Frontal cortex (tissue), 4 donors: ENCODE measurements at places on chromosomes 12 and 14. TPM values are rescaled to one million over a fixed set of nuclear protein-coding genes. Genes with fewer than 3 reads are reported as not detected.

DNA sequence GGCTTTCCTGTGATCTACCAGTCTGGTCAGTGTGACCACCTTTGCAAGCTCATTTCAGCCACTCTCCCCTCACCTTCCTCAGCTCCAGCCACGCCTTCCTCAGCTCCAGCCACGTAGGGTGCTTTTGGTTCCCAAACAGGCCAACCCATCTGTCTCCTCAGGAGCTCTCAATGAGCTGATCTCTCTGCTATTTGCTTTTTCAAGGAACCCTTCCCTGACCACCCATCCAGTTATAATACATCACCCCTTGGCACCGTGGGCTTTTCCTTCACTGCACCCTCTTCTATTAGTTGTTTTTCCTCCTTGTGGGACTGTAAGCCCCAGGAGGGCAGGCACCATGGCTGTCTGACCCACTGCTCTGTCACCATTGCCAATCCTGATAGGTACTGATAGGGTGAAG, 2.3 kb upstream of the PRKCH start:
- DNase-seq, result no peak

GRCh38 chr12:82972624-82973023, 285.9 kb downstream of the TMTC2 start:
- DNase-seq, result no peak

DNA sequence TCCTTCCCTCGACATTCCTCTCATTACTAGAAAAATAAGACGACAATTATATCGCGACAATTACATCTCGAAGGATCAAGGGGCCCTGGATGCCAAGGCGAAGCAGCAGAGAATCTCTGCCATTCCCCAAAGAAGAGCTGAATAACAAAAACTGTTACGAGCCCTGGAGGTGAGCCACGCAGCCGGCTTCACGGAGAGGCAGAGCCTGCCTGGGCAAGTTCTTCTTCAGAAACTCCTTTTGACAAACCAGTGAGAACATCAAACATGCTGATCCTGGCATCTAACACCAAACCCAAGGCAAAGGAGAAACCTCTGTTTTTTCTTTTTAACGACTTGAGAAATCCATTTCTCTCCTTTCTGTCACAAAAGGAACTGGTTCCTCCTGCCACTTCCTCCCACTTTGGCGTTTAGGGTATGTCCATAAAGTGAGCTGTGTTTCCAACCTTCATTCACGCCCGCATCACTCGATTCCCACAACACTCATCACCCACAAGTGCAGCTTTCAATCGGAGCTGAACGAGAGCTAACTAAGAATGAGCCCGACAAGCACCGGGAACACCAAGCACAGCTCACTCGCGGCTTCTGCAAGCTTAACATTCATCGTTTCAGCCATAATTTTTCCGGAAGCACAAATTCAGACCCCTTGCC, 21.5 kb downstream of the CCDC88C start:
- no peak for DNase-seq

DNA sequence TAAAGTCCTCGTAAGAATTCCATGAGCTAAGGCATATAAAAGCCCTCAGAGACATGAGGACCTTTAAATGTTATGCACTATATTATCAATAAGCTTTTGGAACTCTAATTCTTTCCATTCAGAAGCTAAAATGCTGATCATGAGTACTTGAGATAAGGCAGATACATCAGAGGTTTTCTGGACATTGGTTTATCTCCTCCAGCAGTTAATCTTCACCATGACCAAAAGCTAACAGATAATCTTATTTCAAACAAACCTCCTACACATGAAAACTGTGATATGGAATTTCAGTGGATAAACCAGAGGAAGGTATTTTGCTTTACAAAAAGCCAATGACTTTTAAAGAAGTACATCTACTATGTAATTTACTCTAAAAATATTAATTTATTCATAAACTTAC, 97.9 kb upstream of the BBS10 start:
- no peak for DNase-seq

GRCh38 chr14:65574611-65575010, 162.1 kb downstream of the FUT8 start:
- DNase-seq, result no peak

GEMIN2 gene
- 62.0 TPM for total RNA-seq

ZDHHC22 gene
- 5.7 TPM for total RNA-seq
